Mucosa of gallbladder (tissue), 1 donor: ENCODE measurements at places on chromosomes 5 and 9.

DNA sequence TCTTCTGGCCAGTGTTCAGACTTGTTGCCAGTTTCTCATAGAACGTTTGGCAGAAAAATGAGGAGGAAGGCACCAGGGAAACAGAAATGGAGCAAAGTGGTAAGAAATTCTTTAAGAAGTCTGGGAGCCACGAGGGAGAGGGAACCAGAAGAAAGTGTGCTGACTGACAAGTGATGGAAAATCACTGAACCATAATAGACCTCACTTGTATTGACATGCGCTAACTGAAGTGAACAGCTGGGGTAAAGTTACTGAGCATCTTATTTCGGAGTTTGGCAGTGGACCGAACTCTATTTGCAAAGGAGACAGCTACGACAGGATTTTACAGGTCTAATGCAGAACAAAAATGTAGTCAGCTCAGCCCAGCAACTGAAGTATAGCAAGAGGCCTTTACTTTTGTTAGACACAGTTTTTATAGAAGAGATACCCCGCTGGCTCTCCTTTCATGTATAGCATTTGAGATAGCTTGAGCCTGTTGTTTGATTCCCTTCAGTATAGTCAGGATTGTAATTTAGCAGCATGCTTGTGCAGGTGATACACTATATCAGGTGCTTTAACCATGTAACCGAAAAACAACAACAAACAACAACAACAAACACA is 53.6 kb downstream of the HMHB1 start:
- DNase-seq: no peak

DNA sequence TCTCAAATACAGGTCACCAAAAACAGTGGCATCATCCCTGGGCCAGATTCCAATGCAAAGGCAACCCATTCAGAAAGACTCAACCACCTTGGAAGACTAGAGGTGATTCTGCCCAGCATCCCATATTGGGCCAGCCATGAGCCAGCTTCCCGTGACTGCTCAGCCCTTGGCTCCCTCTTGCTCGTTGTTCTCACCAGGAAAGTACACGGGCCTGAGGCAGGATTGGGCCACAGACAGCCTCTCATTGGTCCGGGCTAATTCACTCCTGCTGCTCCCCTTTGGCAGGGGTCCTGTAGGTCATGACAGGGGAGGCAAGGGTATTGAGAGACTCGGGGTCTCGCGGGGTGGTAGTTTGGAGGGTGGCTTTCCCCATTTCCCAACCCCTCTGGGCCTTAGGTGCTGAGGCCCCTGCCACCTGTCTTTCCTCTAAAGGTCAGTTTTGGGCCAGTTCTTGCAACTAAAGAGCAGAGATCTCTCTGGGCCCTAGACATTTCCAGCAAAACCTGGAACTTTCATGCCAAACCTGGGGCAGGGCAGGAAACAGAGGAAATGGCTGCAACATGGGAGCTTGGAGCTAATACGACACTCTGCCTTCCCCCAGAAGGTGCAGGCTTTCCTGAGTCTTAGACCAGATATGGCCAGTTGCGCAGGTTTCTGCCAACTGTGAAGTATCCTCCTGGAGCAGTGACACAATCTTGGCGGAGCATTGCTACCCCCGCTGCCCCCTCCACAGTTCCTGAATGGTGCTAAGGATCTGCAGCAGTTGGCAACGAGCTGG is 22.0 kb upstream of the FGFR4 start:
- no peak for DNase-seq

- no peak for DNase-seq
Measured at GRCh38 chr5:158277276-158277675, 418.3 kb upstream of the CLINT1 start.

DNA sequence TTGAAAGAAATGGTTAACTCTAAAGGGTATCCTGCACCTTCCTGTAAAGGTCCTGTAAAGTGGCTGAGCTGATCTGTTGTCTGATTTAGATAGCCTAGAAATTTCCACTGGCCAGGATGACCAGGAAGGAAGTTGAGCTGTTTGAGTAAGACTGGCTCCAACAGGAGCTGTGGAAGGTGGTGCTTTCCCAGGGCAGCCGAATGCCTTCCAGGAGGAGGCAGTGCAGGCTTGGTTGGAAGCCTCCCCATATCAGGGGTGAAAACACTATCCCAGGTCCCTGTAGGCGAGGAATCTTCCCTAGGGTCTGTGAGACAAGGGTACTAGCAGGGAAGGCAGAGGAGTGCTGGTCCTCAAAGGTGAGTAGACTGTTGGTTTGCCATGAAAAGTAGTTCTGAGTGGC is 98.4 kb downstream of the LIX1 start:
- DNase-seq: no peak

GRCh38 chr5:159453209-159453608 is 122.9 kb upstream of the IL12B start:
- no peak for DNase-seq

GRCh38 chr5:32712481-32713360 is 1.6 kb downstream of the NPR3 start:
- no peak for DNase-seq
